ENCODE measurements at places on chromosomes 6 and 20.
A peak's percentile ranks its signal among the peaks of the same experiment; 100 is the strongest.

GRCh38 chr20:51128198-51128597 is 105.3 kb upstream of the KCNG1 start:
- no peak for DNase-seq

DNA sequence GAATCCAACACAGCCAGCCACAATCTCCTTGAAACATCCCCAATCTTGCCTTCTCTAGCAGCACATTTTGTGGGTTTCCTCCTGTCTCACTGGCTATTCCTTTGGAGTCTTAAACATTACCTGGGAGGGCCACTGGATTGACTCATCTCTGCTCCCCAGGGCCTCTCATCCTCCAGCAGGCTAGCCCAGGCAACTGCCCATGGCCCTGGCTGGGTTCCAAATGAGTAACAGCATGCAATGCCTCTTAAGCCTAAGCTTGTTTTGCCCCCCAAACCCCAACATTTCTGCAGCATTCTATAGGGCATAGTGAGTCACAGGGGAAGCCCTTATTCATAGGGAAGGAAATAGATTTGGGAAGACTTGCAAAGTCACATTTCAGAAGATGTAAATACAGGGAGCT is 204.9 kb downstream of the FOXA2 start:
- no peak for DNase-seq

DNA sequence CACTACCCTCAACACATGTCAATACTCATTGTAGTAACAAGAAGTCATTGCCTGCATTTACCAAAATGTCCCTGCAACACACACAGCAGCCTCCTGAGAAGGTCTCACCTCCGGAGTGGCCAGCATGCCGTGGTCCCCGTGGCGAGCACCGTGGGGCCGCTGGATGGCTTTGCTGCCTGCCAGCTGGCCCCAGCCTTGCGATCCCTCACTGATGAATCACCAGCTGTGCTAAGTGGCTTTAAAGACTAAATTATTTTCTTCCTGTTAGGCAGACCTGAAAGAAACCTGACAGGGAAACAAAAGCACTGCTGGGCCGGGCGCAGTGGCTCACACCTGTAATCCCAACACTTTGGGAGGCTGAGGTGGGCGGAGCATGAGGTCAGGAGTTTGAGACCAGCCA is 306.7 kb downstream of the CDH4 start:
- no peak for DNase-seq

GRCh38 chr6:95127261-95127660 is 450.1 kb upstream of the MANEA start:
- no peak for DNase-seq

- no peak for DNase-seq
These were observed 14.5 kb downstream of the HSPA1B start for GRCh38 chr6:31842053-31842452.

DNA sequence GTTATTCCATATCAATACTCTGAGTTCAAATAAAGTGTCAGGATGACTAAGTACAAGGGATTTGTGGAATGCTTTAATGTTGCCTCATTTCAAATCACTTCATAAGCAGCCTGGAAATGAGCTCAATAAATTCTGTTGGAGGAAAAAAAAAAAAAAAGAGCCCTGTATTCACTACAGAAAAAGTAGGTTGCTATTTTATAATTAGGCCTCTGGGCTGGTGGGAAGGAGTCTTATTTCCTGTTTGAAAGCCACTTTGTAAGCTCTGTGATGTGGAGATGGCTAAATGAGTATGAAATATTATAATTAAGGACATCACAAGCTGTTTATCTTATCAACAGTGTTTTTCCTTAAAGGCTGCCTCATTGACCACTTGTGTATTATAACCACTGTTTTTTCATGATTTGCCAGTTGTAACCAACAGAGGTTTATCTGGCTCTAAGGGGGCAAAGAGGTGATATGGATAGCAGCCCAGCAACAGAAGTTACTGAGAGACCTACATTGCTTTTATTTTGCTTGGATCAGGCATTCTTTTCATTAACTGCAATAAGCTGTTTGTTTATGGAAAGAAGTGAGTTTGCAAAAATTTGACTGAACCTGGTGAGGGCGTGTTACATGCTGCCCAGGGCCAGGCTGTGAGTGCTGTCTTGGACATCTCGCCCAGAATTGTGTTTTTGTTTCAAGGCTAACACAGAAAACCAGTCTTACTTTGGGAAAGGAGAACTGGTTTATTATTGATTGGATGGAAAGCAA is 563.3 kb upstream of the MAP3K7 start:
- no peak for DNase-seq

DNA sequence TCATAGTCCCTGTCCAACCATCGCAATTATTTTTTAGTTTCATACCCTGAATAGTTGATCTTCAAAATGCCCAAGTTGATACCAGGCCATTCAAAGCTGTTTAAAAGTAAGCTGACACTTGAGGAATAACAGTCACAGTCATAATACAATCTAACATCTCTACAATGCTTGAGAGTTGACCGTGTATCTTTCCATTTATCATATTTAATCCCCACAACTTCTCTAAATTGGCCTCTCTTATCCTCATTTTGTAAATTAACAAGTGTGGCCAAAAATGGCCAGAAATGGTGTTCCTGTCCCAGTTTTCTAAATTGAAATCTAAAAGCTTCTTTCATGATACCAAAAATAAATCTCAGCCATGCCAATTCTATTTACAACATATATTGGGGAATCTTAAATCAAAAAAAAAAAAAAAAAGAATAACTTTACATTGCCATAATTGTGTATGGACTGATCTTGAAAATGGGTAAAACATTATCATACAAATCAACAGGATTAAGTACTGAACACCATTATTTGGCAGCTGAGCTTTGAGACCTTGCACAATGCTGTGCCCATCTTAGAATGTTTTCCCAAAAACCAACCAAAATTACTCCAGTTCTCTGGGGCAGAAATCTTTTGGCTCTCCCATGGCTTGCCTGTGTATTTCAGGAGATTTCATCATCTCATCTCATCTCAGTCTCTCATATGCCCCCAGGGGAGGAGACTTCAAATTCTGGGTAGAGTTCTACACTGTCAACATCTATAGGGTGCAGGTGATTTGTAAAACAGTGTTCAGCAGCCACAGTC is 448.7 kb upstream of the JARID2 start:
- DNase-seq, result no peak

DNA sequence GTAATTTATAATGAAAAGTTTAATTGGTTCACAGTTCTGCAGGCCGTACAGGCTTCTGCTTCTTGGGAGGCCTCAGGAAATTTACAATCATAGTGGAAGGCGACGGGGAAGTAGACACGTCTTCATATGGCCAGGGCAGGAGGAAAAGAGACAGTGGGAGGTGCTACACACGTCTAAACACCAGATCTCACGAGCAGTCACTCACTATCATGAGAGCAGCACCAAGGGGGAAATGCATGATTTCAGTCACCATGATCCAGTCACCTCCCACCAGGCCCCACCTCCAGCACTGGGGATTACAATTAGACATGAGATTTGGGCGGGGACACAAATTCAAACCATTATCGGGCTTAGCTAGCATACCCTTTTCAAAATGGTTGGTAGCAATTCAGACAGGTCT is 41.2 kb downstream of the EIF2S2 start:
- DNase-seq, result no peak

DNA sequence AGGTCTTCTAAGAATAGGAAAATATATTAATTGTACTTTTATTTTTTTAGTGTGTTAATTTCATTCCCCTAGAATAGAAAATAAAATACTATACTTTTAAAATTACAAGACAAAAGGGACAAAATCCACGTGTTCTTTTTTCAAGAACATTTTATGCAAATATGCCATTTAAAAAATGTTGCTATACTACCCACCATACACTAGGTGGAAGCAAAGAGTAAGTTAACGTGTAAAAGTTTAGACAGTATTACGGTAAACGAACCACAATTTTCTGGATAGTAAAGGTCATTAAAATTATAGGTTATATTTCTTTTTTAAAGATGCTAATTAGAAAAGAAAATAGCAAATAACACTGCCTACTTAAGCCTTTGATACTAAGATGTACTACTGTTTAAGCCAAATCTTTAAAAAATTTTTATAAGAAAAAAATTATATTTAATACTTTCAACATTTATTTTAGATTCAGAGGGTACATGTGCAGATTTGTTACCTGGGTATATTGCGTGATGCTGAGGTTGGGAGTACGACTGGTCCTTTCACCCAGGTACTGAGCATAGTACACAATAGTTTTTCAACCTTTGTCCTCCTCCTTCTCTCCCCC is 287.6 kb downstream of the PHF3 start:
- no peak for DNase-seq

DNA sequence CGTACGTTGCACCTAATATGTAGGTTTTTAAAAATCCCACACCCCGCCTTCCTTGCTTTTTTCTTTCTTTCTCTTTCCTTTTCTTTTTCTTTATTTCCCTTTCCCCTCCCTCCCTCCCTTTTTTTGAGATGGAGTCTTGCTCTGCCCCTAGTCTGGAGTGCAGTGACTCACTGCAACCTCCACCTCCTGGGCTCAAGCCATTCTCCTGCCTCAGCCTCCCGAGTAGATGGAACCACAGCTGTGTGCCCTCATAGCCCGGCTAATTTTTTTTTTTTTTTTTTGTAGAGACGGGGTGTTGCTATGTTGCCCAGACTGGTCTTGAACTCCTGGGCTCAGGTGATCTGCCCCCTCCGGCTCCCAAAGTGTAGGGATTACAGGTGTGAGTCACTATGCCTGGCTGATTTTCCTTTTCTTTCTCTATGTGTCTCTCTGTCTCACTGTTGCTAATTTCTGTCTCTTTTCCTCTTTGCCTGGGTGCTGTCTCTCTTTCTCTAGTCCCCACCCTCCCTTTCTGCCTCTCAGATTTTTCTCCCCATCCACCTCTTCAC is 61.2 kb downstream of the SRC start:
- DNase-seq, result no peak

GRCh38 chr20:21179757-21180156 is 53.9 kb downstream of the KIZ start:
- DNase-seq, result no peak

DNA sequence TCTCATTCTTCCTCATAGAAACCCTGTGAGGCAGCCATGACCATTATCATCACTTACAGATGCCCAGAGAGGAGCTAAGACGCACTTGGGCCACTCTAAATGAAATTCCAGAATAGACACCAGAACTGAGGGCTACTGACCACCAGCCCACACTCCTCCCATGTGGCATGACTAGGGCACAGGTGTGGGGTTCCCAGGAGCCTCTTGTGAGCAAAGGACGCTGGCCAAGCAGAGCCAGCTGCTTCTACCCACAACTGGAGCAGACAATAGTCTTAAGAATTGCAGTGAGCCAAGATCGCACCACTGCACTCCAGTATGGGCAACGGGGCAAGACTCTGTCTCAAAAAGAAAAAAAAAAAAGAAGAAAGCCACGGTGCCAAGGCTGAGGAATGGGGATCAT is 10.0 kb downstream of the AHCY start:
- DNase-seq, result no peak

- no peak for DNase-seq
These were observed 49.9 kb upstream of the PMEPA1 start for GRCh38 chr20:57759724-57760123.

GRCh38 chr20:25706793-25707192 is 10.1 kb upstream of the ZNF337 start:
- peak; percentile 42 for DNase-seq

DNA sequence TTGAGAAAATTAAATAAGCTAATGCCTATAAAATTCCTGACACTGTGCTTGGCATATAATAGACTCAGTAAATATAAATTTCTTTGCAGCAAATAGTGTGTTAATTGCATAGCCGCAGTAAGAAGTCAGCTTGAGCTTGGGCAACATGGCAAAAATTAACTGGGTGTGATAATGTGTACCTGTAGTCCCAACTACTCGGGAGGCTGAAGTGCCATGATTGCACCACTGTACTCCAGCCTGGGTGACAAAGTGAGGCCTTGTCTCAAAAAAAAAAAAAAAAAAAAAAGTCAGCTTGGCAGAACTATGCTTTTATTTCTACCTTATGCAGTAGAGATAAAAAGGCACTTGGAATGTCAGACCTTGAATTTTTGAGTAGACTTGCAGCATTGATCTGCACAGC is 121.8 kb downstream of the AKAP7 start:
- DNase-seq, result no peak

All from naive thymus-derived CD8-positive, alpha-beta T cell (primary cell).